Fibroblast of skin of right quadriceps (primary cell): ENCODE measurements at places on chromosomes 5 and 9.
A peak's percentile ranks its signal among the peaks of the same experiment; 100 is the strongest.

DNA sequence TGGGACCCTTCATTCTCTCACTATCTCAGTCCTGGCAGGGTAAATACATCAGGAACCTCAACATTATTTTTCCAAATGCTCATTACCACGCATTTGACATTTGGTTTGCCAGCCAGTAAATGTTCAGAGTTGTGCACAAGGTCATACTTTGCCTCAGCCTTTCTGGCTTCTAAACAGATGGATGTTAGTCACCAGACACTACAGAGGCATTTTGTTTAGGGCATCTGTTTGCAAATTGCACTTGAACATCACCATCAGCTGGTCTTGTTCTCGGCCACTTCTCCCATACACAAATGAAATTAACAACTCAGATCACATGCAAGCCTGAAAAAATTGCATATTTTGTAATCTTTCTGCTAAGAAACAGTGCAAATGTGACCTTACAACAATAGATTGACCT lies 75.0 kb upstream of the SLC1A1 start:
- DNase-seq: no peak

DNA sequence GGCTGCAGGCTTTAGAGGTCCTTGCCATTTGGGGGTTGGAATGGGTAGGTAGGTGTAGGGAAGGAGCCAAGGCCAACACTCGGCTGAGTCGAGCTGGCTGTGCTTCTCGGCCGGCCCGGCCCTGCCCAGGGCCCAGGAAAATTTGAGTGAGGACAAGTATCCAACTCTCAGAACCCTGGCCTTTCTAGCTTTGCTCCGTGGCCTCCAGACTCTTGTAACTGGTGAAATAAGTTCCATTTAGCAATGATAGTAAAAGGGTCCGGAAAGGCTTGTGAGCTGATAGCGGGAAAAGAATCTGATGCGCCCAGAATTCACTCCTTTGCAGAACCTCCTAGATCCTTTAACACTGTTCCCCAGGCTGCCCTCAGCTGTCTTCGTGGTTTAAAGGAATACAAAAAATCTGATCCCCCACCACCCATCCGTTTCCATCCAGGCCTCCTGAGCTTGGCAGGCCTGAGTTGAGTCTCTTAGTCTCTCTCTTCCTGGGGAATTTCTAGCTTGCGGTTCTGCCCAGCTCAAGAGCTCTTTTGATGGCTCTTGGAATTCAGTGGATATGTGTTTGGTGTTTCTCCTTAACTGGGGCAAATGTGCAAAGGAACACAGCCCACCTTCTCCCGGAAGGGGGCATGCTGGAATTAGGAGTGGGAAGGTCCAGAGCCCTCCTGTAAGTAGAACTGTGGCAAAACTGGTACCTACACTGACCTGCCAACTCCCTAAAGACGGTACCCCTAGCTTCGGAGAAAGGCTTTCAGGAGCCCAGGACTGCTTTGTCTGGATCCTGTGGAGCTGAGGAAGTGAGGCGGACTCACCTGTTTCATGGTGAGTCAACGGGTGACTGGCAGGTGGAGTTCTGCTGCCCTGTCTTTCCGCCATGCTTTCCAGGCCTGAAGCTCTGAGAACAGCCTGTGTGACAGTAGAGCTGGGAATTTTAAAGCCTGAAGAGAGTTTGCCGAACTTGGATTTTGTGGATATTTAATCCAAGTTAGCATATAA lies 1.7 kb downstream of the DMRT3 start:
- DNase-seq: no peak

- peak; percentile 1 for DNase-seq
These were observed 83.0 kb downstream of the SMC2 start for GRCh38 chr9:104177003-104177611.

- DNase-seq: no peak
These were observed 3.4 kb downstream of the FNBP1 start for GRCh38 chr9:130039528-130040147.

DNA sequence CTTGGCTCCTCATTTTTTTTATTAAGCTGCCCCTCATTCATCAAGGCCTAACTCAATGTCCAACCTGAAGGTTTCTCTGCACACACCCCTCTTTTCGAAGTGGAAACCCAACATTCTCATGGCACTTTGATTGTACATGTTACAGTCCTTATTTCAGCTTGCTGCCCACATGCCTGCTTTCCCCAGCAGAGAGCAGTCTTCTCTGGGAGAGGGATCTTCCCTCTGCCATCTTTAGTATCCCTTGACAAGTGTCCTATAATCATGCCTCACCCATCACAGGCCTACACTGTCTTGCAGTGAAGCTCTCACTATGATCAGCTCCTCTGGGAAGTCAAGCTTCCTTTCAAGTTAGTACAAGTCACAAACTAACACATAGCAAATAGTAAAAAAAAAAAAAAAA lies 175.1 kb downstream of the ACER2 start:
- no peak for DNase-seq

DNA sequence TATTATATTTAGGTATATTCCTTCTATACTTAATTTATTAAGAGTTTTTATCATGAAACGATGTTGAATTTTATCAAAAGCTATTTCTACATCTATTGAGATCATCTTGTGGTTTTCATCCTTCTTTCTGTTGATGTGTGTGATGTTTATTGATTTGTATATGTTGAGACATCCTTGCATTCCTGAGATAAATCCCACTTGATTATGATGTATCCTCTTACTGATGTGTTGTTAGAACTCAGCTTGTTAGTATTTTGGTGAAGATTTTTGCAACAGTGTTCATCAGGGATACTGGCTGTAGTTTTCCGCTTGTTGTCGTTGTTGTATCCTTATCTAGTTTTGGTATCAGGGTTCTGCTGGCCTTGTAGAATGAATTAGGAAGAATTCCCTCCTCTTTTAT lies 213.6 kb downstream of the GDNF start:
- peak; percentile 24 for DNase-seq

GRCh38 chr5:143605403-143606005 lies 202.0 kb upstream of the NR3C1 start:
- peak; percentile 58 for DNase-seq

GRCh38 chr9:99050924-99051323 lies 54.0 kb upstream of the TGFBR1 start:
- no peak for DNase-seq

- DNase-seq: no peak
These were observed 3.5 kb downstream of the SPOUT1 start for GRCh38 chr9:128825923-128826700.

- no peak for DNase-seq
These were observed 19.7 kb upstream of the ASTN2 start for GRCh38 chr9:117434566-117434965.

GRCh38 chr5:21681911-21682310 lies 1171.2 kb downstream of the CDH12 start:
- DNase-seq: peak; percentile 61

DNA sequence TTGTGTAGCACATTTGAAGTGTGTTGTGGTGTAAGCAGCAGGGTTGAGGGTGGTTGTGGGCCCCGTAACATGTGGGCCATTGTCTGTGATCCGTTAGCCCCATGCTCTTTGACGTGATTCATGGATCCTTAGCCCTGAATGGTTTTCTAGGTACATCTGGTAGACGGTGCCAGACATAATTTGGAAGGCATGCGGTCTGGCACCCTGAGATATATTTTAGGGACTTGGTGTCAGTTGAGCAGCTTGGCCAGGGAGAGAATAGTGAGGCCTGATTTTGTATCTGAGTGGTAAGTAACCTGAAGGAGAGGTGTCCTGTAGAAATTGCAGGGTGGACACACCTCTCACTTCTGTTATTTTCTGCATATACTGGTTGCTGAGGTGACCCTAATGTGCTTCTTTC lies 10.9 kb downstream of the SH3GL2 start:
- no peak for DNase-seq

GRCh38 chr5:123813264-123813663 lies 301.3 kb downstream of the CSNK1G3 start:
- no peak for DNase-seq

DNA sequence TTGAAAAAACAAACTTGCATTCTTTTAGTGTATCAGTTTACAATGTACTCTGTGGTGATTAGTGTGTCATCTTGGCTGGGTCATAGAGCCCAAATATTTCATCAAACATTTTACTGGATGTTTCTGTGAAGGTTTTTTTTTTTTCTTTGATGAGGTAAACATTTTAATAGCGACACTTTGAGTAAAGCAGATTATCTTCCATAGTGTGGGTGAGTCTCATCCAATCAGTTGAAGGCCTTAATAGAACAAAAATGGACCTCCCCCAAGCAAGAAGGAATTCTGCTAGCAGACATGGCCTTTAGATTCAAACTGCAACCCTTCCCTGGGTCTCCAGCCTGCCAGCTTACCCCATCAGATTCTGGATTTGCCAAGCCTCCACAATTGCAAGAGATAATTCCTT lies 72.5 kb downstream of the FSTL4 start:
- no peak for DNase-seq

DNA sequence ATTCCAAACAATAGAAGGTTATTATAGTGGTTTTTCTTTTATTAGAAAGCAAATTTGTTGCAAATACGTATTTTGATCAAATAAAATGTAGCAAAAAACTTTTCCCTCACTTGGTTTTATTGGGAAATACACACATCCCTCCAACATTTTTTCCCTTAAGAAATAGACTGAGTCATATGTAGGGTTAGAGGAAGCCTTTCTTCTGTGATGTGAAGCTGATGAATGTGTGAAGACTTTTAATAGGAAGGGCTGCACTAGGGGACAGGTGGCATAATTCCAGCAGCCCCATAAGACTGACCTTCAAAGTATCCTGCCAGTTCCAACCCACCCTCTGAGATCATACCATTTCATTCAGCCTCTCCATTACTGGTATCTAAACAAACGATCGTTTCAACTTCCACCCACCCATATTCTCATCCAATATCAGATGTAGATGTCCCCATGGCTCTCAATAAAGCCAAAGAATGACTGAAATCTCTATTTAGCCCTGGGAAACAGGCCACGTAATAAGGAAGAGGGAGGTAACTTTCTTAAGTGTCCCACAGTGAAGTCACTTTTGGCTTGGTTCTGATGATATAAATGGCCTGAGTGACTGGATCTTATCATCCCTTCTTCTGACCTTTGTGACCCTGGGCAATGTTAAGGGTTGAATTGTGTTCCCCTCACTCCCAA lies 64.7 kb upstream of the LPAR1 start:
- DNase-seq: no peak

DNA sequence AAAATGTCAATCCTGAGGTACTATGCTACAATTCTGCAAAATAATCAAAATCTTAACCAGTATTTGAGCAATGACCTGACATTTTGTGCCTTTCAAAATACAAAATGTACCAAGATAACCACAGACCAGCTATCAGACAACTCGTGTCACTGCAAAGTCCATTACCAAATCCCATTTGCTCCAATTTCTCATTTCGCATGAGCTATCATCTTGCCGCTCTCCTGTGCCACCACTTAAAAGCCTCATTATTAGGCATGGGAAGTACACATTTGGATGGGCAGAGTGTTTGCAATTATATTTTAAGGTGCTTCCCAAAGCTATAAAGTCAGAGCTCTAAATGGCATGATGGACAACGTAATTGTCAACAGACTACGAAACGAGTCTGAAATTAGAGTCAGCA lies 205.2 kb downstream of the AGTPBP1 start:
- no peak for DNase-seq

DNA sequence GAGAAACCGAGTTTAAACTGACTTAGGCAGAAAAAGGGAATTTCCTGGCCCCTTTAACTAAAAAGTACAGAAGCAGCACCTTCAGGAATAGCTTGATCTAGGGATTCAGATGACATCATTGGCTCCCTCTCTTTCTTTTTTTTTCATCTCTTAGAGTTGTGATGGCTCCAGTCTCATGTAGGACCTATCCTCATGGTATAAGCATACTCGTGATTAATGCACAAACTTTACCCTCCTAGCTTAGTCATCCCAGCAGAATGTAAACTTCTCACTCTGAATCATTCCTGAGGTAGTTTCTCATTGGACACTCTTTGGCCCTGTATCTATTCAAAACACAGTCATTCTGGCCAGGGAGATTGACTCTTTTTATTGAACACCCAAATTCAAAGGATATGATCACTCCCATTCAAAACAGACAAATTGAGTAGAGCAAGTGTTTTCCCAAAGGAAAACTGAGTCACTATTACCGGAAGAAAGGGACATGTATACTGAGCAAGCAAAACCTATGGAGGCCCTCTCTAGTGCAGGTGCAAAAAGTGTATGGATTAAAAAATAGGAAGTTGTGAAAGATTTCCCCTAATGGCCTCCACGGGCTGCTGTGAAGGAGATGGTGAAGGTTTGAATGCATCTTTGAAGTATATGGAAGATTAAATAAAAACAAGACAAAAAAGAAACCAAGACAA lies 27.6 kb upstream of the SMIM23 start:
- DNase-seq: peak; percentile 93

- peak; percentile 2 for DNase-seq
These were observed 607.2 kb downstream of the EFNA5 start for GRCh38 chr5:107063511-107063910.

DNA sequence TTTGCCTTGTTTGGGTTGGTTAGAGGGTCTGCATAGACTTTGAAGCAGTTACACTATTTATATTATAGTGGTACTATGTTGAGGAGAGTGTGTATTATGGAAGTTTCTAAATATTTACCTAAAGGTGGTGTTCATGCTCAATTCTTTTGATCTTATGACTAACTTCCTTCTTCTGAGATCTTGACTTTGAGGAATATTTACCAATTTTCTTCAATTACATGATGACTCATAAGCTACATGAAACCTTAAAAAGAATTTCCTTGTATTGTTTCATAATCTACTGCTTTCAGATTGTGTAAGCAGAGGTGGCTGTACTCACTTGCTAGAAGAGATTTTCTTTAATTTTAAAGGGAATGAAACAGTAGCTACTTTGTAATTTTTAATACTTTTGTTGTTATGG lies 276.1 kb downstream of the TAF11L14 start:
- peak; percentile 6 for DNase-seq

- DNase-seq: peak; percentile 61
These were observed 41.5 kb upstream of the NOTCH1 start for GRCh38 chr9:136587145-136587943.

- DNase-seq: no peak
These were observed 72.2 kb upstream of the EPB41L4A start for GRCh38 chr5:112491257-112491656.

DNA sequence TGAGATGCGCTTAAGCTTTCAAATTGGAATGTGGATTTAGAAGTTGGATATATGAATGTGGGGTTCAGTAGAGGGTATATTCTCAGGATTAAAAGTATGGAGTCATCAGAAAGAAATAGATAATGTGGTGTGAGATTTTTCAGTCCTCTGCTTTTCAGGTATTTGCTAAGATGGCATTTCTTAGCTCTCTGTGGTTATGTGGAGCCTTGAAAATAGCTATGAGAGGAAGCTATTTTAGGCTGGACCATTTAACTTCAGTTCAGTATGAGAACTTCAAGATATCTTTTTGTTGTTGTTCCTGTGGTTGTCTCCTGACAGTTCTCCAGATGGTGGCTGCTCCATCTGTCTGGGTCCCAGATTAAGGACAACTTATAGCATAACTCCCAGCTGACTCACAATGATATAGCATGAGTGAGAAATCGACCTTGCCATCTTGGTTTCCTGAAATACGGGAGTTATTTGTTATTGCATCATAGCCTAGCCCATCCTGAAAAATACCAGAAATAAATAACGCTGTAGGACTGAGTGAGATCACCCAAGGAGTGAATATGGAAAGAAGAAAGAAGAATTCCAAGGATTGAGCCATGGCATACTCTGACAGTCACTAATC lies 461.5 kb downstream of the ANXA1 start:
- DNase-seq: peak; percentile 37

GRCh38 chr5:107665036-107665570 lies 5.6 kb downstream of the EFNA5 start:
- DNase-seq: no peak
